ENCODE measurements at places on chromosomes 2 and 18. TPM values are rescaled to one million over a fixed set of nuclear protein-coding genes. Genes with fewer than 3 reads are reported as not detected.

Gene COBLL1
- 1.8 TPM for total RNA-seq

Gene GPR39
- 3.8 TPM for total RNA-seq

Gene UGT1A10
- total RNA-seq = not detected

DNA sequence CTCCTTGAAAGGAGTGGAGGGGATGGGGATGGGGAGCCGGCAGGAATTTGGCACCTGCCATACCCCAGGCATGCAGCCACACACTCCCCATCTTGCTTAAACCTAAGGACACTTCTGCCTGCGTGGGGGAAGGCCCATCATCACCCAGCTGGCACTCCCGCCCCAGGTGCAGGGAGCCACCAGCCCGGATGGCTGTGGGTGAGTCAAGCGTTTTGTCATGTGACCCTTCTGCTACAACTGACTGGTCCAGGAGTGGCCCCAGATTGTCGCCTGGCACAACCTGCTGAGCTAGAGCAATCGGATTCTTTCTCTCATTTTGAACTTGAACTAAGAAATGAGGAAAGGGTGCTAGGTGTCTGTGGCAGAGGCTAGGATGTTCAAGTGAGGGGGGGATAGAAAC lies 61.3 kb downstream of the TSN start:
- DNase-seq = no peak

- peak; percentile 49 for DNase-seq
These were observed 15.6 kb upstream of the PPP1CB start for GRCh38 chr2:28736034-28736433.

Measured in GM23248 (cell line).